ENCODE measurements at places on chromosomes 3 and 15. TPM values are rescaled to one million over a fixed set of nuclear protein-coding genes. Genes with fewer than 3 reads are reported as not detected.

DNA sequence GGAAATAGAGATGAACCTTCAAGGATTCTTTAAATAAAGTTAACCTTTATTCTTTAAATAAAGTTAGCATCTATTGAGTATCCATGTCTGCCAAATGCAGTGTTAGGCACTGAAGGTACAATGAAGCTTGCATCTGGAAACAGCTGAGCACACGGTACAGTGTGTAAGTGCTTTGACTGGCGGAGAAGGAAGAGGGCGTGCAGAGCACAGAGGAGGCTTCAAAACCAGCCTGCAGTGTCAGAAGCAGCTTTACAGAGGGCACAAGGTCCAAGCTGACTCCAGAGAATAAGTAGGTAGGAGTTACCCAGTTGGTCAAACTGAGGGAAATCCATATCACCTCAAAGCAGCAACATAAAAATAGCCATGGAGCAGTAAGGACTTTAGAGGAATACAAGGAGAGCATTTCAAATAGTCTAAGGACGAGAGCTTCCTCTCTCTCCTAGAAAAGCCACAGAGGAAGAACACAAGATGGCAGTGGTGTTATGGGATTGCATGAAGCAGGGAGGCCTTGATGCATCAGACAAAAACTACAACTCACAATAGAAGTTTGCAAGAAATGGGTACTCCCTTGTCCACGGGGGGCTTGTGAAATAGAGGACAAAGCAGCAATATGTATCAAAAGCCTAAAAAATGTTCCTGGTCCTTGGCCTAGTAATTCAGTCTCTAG, 60.3 kb upstream of the PPP2R3A start:
- peak; percentile 48 for DNase-seq

DNA sequence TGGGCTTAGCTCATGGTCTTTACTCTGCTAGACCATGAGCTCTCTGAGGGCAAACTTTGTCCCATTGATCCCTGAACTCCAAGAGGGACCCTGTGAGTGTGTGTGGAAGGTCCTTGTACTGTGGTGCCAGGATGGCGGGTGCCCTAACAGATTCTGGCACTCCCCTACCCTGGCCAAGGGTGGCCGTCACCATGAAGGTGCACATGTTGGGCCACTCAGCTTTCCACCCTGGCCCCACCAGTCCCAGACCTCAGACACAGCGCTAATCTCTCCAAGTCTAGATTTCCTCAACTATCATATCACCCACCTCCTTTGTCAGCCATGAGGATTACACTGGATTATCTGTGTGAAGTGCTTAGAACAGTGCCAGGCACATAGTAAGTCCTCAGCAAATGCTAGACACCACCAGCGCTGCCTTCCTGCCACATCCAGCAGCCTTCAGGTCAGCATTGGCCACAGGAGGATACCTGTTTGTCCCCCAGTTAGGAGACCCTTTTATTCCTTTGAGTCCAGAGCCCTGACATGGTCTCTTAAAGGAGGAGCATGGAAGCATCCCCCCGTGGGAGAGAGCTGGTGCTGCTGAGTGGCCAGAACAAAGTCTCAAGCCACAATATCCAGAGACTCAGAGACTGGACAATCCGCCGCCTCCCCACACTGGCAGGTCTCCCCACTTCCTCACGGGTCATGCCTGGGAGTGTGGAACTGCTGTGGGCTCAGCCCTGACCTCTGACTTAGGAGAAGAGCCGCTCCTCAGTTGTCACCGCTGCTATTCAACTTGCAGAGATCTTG, 44.5 kb upstream of the SLCO2A1 start:
- DNase-seq: no peak

GRCh38 chr3:193590088-193590856, 2.7 kb upstream of the OPA1 start:
- no peak for DNase-seq

GRCh38 chr3:155282385-155283091, 10.9 kb downstream of the STRIT1 start:
- DNase-seq: peak; percentile 15

Gene LMAN1L
- not detected for polyA plus RNA-seq

All from muscle of leg (tissue), 16 donors.